ENCODE measurements at places on chromosomes 3 and 15.

DNA sequence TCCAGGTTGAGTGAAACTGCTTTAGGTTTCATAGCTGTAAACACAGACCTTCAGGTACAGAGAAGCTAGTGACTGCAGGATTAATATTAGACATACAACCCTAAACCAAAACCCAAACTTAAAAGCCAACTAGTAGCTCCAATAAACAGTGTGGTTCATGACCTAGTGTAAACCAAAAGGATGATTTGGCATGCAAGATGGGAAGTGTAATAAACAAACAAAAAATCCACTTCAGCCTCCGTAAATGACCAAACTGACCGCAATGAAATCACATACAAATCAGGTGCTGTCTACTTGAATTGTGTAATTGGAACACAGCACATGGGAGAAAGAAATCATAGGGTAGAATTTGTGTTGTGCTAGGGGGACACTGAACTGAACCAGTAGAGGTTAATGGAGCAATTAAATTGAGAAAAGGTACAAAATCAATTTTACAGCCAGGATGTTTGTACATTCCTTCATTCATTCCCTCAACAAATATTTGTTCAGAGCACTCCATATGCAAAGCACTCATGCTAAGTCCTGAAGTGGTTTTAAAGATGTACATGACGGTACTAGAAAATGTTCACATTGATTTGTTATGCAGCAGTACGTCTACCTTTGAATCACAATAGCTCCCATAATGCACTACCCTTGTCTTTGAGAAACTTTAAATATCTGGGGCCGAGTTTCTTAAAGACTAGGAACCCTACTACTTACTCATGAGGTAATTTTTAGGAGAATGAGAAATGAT, 21.4 kb upstream of the CHST2 start:
- DNase-seq = no peak

- peak; percentile 47 for DNase-seq
Measured at GRCh38 chr3:53775834-53776251, 70.4 kb downstream of the CHDH start.

GRCh38 chr3:45011756-45012508, 14.2 kb upstream of the CLEC3B start:
- no peak for DNase-seq

DNA sequence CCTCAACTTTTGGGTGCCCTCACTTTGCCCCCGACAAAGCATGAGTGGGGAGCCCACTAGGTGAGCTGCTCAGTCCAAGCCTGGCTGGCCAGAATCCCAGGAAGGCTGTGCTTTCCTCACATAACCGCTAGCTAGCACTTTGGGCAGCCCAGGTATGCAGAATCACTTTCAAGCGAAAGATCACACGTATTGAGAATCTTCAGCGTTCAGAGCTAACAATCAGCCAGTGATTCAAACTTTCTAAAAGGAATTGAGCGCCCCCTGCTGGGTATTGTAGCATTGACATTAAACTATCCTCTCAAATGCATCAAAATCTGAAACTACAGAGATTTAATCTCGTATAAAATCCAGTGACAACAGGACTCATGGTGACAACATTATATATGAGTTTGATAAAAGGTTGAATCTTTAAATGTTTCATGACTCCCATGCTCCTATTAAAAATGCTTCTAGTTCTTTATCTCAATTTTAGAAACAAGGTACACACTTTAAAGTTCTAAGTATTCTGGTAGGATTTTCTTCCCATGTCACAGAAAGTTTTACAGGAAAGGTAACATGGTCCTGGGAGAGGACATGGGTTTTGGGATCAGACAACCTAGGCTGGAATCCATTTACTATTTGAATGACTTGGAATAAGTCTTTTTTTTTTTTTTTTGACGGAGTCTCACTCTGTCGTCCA, 11.8 kb downstream of the ANAPC13 start:
- DNase-seq = no peak

DNA sequence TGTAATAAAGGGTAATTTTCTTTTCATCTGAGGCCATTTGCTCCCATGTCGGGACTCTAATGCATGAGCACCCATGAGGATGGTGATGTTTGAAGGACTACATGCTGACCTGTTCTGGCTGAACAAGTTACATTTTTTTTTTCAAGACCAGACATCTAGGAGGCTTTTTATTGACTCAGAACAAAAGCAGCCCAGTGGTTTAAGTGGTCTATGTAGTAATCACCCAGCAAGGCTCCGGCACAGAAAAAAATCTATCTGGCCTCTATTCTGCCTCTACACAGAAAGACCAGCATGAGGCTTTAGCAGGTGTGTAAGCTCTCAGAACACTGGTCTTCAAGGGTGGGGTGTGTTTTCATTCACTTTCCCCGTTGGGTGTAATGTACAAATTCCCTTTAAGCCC, 95.1 kb upstream of the ZBED2 start:
- DNase-seq = no peak

DNA sequence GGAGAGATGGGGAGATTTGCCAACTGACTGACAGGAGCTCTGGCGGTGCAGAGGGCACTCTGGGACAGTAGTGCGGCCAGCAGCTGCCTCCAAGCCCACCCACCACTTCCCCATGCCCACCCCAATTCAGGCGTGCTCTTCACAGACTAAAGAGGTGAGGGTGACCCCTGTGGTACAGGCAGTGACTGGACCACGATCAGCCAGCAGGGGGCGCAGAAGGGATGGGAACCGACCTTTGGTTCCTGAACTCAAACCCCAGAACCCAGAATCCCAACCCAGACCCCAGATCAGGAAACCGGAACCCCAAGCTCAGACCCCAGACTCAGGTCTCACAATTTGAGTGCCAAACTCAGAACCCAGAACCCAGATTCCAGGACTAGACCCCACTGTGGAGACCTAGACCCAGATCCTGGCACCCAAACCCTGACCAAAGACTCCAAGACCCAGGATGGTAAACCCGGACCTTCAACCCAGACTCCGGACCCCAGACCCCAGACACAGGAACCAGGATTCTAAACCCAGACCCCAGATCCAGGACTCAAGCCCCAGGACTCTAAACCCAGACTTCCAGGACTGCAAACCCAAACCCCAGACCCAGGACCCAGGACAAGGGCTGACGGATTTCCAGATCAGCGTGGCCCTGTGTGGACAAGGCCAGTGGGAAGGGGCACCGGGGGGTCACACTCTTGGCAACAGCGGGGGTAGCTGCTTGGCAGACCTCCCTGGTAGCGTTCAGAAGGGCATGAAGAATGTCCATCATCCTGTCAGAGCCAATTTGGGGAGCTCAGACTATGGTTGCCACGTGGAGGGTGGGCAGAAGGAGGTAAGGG, 3.7 kb upstream of the MYL3 start:
- no peak for DNase-seq

- DNase-seq = no peak
Measured at GRCh38 chr3:13028010-13028821, 45.0 kb downstream of the IQSEC1 start.

DNA sequence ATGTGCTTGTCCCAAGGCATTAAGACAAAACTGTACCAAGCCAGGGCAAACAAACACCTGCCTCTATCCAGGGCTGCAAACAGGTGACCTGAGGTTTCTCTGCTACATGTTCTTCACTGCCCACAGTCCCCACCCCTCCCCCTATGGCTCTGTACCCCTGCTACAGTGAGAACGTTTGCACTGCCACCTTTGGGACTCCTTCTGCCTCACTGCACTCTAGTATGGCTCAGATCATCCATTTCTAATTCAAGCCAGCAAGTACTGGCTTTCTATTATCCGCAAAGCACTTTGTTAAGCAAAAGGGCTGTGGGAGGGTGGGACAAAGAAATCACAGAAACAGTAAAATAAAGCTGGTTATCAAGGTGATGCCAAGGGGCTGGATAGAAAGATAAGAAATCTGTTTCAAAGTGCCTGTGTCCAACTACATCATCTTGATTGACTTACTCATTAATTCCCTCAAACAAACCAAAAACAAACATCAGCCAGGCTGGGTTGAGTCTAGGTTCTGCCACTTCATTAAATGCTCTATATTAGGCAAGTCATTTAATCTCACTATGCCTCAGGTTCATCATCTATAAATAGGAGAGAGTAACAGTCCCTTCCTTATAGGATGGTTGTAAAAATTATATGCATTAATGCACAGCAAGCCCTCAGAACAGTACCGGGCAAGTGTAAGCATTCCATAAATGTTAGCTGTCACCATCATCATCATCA, 95.3 kb downstream of the PDZRN3 start:
- DNase-seq = no peak

GRCh38 chr15:56775641-56776040, 42.3 kb upstream of the ZNF280D start:
- no peak for DNase-seq

- DNase-seq = no peak
Measured at GRCh38 chr15:43859546-43859945, 32.7 kb downstream of the WDR76 start.

DNA sequence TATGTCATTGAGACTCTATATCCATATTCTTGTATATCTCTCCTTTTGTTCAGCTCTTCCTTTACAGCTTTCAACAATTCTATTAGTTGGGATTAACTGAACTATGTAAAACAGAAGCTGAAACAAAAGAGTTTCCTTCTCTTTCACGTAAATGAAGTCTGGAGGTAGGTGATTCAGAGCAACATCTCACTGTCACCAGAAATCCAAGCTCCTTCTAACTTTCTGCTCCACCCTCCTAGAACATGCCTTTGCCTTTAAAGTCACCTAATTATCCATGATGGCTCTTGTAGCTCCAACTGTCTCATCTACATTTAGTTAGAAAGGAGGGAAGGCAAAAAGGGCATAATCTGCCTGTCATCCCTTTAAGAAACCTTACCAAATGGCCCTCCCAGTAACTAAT, 458.2 kb upstream of the MDFIC2 start:
- DNase-seq = no peak

GRCh38 chr3:4523710-4524698, 30.9 kb downstream of the ITPR1 start:
- no peak for DNase-seq

GRCh38 chr3:183342824-183343223, 85.6 kb downstream of the MCF2L2 start:
- DNase-seq = no peak

DNA sequence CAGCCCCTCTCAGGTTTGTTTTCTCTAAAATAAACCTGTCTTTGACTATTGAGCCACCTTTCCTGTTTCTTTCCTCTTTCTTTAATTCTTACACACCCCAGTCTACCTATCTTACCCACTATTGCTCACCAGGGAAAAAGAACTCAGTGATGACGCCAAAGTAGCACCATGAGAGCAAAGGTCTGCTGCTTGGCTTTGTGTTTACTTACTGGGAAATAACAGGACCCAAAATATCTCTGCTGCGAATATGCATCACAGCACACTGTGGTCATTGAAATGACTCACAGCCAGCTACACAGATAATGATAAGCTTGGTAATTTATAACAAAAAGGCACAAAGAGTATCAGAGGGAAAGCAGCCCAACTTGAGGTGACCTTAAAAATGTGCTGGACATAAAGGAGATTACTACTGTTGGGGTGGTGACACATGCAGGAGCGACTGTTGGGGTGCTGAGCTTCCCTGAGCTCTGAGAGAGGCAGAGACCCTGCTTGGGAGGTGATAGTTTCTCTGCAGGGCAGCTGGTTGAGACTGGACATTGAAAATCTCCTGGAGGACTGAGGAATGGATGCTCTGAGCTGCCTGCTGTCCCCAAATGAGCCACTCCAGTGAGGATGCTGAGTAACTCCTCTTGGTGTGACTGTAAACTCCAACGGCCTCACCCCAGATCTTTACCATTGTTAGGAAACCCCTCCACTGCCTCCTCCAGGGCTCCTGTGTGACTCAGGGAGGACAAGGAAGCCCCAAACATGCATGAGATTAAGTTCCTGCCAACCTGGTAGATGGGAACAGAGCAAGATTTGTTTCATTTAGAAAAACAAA, 14.5 kb downstream of the EFCAB12 start:
- no peak for DNase-seq

DNA sequence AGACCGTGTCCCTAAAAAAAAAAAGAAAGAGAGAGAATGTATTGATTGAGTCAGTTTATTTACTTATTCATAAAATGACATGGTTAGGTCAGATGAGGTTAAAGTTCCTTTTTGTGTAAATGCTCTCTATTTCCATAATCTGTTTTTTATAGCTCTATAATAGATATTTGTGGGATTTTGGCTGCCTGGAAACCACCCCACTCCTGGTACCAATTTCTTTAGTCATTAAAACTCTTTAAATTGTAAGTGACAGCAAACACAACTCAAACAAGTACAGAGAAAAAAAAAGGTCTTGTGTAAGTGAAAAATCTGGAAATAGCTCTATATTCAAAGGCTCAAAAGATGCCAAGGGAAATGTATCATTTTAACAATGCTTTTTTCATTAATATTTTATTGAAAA, 11.0 kb upstream of the PPP4R2 start:
- no peak for DNase-seq

DNA sequence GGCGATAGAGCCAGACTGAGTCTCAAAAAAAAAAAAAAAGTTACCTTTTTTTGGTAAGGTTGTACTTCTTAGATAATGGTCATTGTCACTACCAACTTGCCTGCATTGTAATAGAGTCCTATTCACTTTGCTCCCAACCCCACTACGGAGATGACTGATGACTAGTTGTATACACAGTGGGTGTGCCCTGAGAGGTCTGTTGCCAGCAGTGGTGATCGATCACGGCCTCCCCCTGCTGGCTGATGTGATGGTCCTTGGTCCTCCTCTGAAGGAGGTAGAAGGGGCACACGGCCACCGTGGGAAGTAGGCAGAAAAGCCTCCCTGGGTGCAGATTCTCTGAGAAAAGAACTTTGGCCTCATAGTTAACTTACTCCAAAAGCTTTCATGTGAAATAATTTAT, 10.7 kb downstream of the GCNT3 start:
- no peak for DNase-seq

GRCh38 chr3:99881121-99881524, 63.5 kb downstream of the CMSS1 start:
- no peak for DNase-seq

GRCh38 chr3:11618904-11619303, 24.8 kb downstream of the VGLL4 start:
- DNase-seq = no peak

- no peak for DNase-seq
Measured at GRCh38 chr3:64244011-64244942, 19.0 kb upstream of the PRICKLE2 start.

- no peak for DNase-seq
Measured at GRCh38 chr3:115071601-115072000, 75.5 kb downstream of the ZBTB20 start.

DNA sequence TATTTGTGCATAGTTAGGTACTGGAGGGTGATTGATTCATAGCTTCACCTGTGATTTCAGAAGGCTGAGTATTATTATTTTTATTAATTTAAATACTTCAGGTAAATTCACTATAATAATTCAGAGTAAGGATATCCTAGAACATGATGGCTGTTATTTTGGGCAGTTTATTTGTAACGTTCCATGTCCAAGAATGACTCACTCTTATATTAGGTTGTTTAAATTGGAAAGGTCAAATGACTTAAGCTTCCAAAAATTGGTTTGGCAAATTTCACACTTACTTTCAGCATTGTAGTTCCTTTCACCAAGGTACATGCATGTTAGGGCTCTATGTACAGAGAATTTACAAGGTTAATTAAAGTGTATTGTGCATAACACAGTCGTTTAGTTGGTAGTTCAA, 120.2 kb downstream of the EPHA3 start:
- no peak for DNase-seq

DNA sequence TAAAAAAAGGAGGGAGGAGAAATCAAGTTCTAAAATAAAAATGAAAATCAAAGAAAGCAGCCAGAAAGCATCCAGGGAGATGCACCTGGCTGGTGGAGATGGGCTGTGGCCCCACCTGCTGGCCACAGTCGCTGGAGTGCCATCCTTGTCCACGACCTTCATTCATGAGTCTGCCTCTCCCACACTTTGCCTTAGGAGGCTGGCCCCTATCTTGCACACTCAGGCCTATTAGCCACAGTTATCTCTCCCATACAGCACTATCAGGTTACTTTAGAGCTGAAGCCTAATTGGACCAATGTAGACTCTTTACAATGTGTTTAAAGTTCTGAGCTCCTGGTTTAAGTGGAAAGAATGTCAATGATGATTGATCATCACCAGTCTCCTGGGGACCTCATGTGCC, 392.0 kb upstream of the RORA start:
- DNase-seq = no peak

Measured in D721Med (cell line).